ENCODE measurements at places on chromosomes 5 and 9.

DNA sequence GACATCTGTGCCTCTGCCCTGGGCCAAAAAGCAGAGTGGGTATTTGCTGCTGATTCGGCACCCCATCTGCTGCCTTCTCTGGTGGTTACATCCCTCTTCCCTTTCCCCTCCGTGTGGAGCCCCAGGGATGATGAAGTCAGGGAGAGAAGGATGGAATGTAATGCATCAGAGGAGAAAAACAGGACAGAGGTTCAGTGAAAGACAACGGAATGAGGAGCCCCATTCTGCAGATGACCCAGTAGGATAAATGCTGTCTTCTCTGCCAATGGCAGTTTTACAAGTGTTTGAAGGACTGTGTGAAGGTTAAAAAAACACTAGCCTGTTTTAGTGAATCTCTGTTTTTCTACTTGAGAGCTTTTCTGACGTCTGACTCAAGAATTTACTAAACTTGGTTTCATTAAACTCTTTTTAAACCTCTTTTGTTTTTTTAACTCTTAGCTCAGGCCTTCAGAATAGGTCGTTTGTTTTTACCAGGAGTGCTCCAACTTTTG lies 86.3 kb downstream of the NLN start:
- no peak for DNase-seq

GRCh38 chr5:66247176-66247960 lies 103.3 kb downstream of the SREK1 start:
- DNase-seq = peak; percentile 64

DNA sequence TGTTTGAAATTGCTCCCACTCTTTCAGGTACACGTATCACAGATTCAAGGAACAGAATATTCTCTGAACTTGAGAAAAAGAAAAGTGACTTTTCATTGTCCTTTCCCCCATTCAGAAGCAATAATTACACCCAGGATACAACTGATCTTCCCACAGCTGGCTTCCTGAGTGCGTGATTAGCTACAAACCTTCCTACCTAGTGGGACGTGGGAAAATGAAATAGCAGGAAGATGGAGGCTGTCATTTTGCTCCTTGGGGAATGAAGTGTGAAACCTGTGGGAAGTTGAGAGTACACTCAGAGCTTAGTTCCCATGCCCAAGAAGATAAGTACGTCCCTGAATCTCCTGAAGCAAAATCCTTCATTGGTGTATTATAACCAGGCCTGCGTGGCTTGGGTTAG lies 2.6 kb downstream of the TAS2R1 start:
- DNase-seq = no peak

DNA sequence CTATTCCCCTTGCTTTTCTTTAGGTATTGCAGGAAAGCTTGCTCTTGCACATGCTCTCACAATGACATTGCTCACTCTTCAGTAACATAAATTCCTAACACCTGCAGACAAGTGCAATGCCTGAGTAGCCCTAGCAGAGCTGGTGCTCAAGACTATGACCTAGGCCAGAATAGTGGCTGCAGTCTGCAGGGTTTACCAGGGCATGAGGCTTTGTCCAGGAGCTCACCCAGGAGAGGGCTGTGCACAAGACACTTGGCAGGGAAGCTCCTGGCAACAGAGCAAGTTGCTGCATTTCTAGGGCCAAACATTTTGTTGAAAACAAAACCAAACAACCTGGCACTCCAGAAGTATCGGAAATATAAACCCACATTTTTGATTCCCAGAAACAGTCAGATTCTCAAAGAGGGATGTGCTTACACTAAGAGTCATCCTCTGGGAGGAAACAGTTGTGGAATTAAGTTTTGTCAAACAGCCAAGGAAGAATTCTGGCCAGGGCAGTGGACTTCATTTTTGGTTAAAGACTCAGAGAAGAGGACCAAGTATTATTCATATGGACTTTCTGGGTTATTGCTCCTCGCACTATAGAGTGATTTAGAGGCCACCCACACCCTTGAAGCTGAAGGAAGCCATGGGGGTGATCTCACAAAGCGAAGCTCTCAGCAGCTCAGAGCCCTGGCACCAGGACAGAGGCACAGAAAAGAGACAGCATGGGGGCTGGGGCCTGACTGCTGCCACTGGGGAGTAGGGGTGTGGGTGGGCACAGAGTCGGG lies 44.9 kb downstream of the MACROH2A1 start:
- DNase-seq = peak; percentile 90

Measured in GM03348 (cell line).